AG08395 (cell line): ENCODE measurements at places on chromosomes 12 and 14.

GRCh38 chr12:88192426-88192825 lies 50.3 kb downstream of the TMTC3 start:
- no peak for DNase-seq

GRCh38 chr12:47611906-47612305 lies 93.9 kb downstream of the RPAP3 start:
- DNase-seq = no peak

- no peak for DNase-seq
Observed at GRCh38 chr12:89984846-89985245, 276.2 kb upstream of the ATP2B1 start.

GRCh38 chr12:25156061-25156460 lies 38.9 kb downstream of the DNAI7 start:
- DNase-seq = no peak

DNA sequence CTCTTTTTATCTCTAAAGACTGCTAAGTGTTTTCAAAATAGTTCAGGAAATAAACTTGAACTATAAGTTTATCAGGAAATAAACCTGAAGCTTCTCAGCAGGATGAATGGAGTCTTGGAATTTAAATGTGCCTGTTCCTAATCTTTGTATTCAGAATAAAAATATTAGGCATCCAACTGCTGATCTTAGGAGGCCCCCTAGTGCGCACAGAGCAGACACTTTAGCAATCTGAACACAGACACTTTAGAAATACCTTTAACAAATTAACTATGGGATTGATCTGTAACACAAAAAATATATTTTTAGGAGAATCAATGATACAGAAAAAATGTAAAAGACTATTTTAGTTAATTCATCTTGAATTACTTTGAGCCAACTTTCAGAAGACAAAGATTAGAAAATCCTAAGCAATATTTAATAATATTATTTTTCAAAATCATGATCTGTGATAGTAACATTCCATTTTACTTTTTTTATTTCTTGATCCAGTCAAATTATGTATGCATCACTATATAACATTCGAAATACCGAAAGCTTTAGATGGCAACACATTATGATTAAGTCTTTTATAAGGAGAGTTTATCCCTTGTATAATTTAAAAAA lies 80.9 kb downstream of the SLC41A2 start:
- peak; percentile 55 for DNase-seq

- no peak for DNase-seq
Observed at GRCh38 chr14:23602181-23603095, 23.8 kb upstream of the JPH4 start.

GRCh38 chr12:93116632-93117031 lies 187.5 kb upstream of the EEA1 start:
- DNase-seq = no peak

DNA sequence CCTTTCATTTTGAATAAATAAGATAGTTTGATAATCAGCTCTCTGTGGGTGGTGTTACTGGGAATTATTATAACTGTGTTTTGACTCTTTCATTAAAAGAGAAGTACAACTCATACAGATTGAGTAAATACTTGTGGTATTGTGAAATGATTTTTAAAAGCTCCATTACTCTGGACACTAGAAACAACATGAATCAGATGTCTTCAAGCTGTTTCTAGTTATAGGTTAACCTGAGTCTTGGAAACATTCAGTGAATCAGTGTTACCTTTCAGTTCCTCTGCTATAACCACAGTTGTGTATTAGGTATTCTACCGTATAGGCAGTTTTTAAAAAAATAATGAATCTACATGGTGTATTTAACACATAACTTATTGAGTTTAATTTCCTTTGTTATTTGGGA lies 128.4 kb upstream of the SSTR1 start:
- DNase-seq = peak; percentile 45

- no peak for DNase-seq
Observed at GRCh38 chr12:20528208-20528607, 159.9 kb downstream of the PDE3A start.

GRCh38 chr12:57539134-57539768 lies 7.7 kb downstream of the DCTN2 start:
- no peak for DNase-seq

- no peak for DNase-seq
Observed at GRCh38 chr14:50084666-50085065, 31.7 kb downstream of the VCPKMT start.

- DNase-seq = no peak
Observed at GRCh38 chr12:537772-538171, 78.0 kb downstream of the B4GALNT3 start.

GRCh38 chr12:32627976-32628375 lies 51.1 kb upstream of the DNM1L start:
- DNase-seq = no peak

- DNase-seq = no peak
Observed at GRCh38 chr12:127240249-127240929, 1026.6 kb upstream of the TMEM132C start.

DNA sequence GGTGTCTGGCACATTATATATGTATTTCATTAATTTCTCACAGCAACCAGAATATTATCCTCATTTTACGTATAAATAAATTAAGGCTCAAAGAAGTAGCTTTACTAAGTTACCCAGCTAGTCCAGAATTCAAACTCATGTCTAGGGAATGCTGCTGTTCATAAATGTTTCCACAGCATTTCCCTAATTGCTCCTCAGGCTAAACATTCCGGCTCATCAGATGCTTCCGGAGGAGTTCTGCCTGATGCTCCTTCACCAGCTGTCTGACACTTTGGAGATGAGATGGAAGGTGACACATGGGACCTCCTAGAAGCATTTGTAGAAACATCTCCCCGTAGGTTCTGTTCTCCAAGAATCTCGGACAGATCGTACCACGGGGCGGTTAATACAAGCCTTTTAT lies 12.1 kb downstream of the KRT85 start:
- DNase-seq = no peak

DNA sequence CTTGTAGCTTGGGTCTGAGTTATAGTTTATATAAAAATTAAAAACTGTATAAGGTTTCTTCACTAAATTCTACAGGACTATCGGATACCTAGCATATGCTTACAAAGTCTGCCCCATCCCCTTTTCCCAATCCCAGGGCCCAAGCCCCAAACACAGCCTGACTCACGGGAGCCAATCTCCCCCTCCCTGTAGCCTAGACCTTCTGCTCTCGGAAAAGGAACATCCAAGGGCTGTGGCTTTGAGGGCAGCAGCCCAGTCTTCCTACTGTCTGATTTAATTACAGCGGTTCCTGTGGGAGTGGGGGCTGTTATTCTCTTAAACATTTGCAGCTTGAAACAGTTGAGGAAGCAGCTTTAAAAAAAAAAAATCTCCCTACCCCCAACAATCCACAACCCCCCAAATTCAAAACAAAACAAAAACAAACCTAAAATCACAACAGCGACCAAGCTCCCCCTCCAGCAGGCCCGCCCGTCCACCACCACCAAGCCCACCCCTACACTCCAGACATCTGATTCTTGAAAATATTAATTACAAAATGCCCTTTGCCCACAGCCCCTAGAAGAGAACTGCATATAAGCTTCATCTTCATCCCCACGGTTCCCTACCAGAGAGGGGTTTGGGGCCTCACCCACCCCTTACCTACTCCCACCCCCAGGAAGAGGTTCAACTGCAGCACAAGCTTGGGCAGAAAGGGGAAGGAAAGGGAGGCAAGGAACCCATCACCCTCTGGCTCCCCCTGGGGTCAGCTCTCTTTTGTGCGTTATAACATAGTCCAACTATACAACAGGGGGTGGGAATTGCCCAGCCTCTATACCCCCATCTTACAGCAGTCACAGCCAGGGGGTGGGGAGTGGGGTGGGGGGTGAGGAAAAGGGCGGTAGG lies 1.1 kb upstream of the PRKAG1 start:
- peak; percentile 35 for DNase-seq

DNA sequence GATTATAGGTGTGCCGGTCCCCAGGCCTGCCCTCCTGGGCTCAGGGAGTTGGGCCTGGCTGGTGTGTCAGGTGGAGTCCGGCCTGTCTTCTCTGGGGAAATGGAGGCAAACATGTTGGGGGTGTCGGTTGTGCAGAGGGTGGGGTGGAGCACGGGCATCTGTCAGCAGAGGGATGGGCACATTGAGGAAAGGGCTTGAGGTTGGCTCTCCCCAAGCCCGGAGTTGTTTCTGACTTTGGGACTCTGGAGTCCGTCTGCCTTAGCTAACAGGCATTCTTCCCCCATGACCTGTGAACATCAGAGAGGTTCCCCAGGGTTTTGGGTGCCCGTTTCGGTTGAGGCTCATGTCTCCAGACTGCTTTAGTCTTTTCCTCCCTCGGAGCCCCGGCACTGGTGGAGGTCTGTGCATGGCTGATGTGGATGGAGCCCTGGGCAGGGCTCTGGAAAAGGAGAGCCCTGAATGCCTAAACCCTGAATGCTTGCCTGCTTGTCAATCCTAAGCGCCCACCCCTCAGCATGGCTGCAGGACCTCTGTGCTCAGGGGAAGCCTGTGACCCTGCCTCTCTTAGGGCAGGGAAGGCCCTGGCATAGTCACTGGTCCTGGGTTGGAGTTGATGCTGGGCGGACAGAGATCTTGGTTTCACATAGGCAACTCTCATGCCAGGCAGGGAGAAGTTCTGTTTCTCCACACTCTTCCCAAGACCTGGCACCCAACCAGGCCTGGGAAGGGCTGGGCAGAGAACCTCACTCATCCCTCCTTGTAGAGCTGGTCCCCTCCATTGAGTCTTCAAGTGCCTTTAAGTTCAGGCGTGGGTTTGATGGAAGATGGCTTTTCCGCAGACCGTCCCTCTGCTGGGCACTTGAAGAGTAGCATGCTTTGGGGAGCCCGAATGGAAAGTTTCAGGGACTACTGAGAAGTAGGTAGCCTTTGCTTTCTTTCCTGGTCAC lies 12.9 kb downstream of the NYNRIN start:
- peak; percentile 71 for DNase-seq

GRCh38 chr12:108312073-108312659 lies 26.9 kb downstream of the CMKLR1 start:
- DNase-seq = no peak

DNA sequence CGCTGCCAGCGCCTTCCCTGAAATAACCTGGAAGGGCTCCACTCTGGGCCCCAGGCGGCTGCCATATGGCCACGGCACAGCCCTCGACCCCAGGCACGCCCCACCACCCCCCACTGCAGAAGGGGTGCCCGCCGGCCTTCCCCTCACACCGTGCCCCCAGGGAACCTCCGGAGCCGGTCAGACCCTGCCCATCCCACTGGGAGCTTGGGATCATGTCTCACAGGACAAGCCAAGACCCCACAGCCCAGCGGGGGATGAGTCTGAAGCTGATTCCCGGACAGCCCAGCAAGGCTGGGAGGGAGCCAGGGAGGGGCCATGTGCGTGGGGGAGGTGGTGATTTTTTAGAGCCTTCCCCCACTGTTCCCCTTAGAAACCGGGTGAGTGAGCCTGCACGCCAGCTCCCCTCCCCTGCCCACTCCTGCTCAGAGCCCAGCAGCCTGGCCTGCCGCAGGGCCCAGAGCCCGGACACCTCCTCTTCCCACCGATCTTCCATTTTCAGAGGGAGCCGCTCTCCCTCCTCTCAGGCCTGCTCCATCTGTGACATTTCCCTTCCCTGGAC lies 1.4 kb downstream of the RIMBP2 start:
- DNase-seq = no peak

- no peak for DNase-seq
Observed at GRCh38 chr12:95413576-95413975, 60.4 kb upstream of the METAP2 start.

GRCh38 chr12:58629376-58629775 lies 290.9 kb downstream of the LRIG3 start:
- no peak for DNase-seq

- no peak for DNase-seq
Observed at GRCh38 chr14:66196670-66197069, 289.5 kb upstream of the CCDC196 start.

GRCh38 chr14:24151404-24152080 lies 4.2 kb downstream of the RNF31 start:
- DNase-seq = no peak

- no peak for DNase-seq
Observed at GRCh38 chr14:98959958-98960616, 311.9 kb downstream of the BCL11B start.

DNA sequence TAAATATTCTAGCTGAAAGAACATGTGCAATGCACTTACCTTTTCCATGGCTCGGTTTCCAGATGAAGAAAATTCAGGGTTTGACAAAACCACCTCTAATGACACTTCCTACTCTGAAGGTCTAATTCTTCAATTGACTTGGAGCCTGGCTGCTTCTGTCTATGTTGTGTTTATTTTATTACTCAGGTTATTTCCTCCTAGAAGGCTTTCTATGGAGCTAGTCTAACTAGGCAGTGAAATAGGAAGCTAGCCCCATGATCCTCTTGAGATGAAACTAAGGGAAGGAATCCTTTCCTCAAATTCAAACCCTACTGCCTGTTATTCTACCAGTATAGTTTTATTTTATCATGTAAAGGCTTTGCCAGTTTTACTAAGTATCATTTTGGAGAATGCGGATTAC lies 20.9 kb upstream of the IFNG-AS1 start:
- no peak for DNase-seq

DNA sequence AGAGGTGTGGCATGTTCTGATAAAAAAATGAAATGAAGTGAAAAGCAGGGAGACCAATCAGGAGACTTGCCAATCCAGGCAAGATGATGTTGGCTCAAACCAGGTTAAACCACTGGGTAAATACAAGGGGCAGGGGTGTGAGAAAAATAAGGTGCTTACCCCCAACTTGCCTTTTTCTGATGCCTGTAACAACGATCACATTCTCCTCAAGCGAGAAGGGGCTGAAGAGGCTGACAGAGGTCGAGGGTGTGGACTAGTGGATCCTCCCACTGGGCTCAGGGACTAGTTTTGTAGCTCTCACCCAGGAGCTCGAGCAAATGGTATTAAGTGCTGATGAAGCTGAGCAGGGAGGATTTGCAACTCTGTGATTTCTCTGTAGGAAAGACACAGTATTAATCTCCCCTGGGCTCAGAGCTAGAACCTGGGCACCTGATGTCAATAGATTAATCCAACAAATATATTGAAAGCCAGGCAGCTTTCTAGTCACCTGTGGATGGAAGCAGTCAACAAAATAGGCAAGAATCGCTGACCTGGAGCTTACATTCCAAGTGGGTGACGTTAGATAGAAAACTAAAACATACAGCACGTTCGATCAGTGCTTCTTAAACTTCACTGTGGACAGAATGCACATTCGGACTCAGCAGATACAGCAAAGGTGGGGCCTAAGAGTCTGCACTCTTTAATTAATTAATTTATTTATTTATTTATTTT lies 15.2 kb upstream of the EAPP start:
- no peak for DNase-seq

DNA sequence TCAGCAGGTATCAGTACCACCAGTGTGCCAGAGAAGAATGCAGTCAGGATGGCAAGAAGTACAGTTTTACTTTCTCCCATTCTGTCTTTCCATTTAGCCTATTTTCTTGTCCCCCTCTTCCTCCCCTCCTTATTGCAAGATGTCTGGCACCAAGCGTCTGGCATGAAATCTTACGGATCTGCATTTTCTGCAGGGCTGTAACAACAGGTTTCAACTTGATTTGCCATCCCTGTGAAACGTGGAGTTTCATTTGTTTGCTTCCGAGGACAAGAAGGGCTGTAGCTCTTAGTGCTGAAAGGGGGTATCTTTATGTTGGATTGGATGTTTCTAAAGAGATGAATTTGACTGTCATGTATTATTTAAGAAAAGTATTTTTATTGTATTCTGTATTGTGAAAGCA lies 1110.6 kb downstream of the BCL11B start:
- no peak for DNase-seq
